BJ (cell line): ENCODE measurements at places on chromosomes 12 and 14. TPM values are rescaled to one million over a fixed set of nuclear protein-coding genes. Genes with fewer than 3 reads are reported as not detected.

- DNase-seq, result no peak
Observed at GRCh38 chr12:15307079-15307478, 15.2 kb upstream of the PTPRO start.

DNA sequence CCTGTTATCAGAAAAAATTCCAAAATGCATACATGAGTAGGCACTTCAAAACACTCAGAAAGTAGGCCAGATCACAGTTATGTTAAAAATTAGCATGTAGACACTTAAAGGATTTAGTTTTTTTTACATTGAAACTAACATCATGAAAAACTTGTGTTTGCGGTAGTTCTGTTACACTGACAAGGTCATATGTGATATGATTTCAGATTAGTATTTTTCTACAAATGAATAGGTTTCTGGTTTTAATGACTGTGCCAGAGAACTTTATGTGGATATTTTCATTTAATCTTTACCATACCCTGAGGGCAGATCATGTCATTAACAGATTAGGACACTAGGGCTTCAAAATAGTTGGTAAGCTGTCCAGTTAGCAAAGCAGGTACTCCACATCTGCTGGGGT is 20.7 kb downstream of the YARS2 start:
- no peak for DNase-seq

Gene TRPV4
- polyA plus RNA-seq, result 7.4 and 13.4 TPM in 2 replicates

Gene DNAJC22
- polyA plus RNA-seq, result 2.3 and 4.3 TPM in 2 replicates

Gene TAS2R7
- polyA plus RNA-seq, result not detected in 2 replicates

Gene KIF26A
- polyA plus RNA-seq, result 0.06 and 0.10 TPM in 2 replicates

Gene GPD1
- 0.31 and 0.47 TPM in 2 replicates for polyA plus RNA-seq
